ENCODE measurements at places on chromosomes 5 and 9. TPM values are rescaled to one million over a fixed set of nuclear protein-coding genes. Genes with fewer than 3 reads are reported as not detected.

The PCDHB9 gene
- 4.6 TPM for polyA plus RNA-seq

DNA sequence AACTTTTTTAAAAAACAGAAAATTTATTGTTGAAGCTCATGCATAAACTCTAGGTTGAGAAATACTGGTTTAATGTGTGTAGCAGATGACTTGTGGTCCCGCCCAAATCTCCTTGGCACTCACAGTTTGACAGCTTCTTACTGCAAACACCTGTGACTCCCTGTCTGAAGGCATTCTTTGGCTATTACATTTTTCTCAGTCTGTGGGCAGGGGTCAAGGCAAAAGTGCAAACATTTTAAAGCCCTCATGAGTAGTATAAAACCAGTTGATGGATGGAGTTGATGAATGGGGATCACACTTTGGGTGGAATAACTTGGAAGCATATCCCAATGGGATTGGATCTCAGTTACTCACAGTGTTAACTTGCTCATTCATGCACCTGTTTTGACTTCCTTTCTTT, 1007.0 kb upstream of the NUDT12 start:
- DNase-seq, result no peak

The ENHO gene
- 1.6 TPM for polyA plus RNA-seq

GRCh38 chr5:109349388-109349787, 60.4 kb downstream of the PJA2 start:
- DNase-seq, result no peak

- DNase-seq, result no peak
Measured at GRCh38 chr5:573206-573605, 38.9 kb upstream of the CEP72 start.

GRCh38 chr5:127838661-127839060, 135.5 kb downstream of the CCDC192 start:
- DNase-seq, result no peak

GRCh38 chr5:157708866-157709265, 22.4 kb upstream of the THG1L start:
- no peak for DNase-seq

- no peak for DNase-seq
Measured at GRCh38 chr9:117779760-117780159, 75.6 kb downstream of the TLR4 start.

GRCh38 chr5:33834334-33834733, 57.5 kb downstream of the ADAMTS12 start:
- DNase-seq, result no peak

- DNase-seq, result no peak
Measured at GRCh38 chr9:83445703-83446265, 92.4 kb downstream of the FRMD3 start.

DNA sequence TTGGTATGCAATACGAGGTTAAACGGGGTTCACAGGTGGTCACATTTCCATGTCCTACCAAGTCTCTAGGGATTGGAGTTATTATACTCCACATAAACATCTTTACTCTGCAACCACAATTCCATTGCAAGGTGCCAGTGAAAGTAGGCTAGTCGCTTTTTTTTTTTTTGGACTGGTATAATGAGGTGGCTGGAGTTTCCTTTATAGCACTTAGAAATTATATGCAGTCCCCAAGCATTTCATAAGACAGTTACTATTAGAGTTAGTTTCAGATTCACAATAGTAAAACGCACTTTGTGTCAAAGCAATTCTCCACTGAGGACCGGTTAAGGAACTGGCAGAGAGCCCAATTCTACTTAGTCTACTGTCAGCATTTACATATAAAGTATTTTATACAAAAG, 1.4 kb downstream of the MEF2C start:
- DNase-seq, result no peak

The GARNL3 gene
- 30.4 TPM for polyA plus RNA-seq

The PAEP gene
- not detected for polyA plus RNA-seq

The FST gene
- 37.9 TPM for polyA plus RNA-seq

DNA sequence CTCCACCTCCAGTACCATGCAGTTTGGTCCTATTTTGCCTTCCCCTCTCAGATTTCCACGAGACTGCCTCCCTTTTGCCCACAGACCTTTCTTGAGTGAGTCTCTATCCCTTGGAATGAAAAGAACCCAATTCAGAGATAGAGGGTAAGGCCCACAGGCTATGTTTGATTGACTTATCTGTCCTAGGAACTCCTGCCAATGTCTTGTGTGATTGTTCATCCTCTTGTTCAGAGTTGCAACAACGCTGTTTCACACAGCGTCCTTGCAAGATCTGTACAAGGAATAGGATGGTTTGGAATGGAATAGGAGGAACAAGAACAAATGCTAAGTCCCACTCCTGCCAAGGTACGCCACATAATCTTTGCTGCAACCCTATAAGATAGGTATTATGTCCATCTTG, 142.2 kb upstream of the ABCA1 start:
- DNase-seq, result no peak

DNA sequence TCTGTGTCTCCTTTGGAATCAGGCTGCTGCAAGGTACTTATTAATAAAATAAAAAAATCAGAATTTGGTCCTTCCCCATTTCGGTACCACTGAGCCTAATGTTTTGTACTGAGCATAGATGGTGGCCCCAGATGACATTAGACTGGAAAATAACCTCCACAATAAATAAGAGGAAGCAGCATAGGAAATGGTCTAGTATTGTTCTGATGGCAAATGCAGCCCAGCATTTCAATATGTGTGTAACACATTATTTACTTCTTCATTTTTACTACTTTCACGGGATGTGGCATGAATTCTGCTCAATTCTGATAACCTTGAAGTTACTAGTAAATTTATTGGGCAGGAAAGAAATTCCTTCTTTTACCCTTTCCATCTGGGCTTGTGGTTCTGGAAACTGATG, 295.6 kb downstream of the ADGRV1 start:
- no peak for DNase-seq

The LCN1 gene
- not detected for polyA plus RNA-seq

The NOXA1 gene
- 4.7 TPM for polyA plus RNA-seq

DNA sequence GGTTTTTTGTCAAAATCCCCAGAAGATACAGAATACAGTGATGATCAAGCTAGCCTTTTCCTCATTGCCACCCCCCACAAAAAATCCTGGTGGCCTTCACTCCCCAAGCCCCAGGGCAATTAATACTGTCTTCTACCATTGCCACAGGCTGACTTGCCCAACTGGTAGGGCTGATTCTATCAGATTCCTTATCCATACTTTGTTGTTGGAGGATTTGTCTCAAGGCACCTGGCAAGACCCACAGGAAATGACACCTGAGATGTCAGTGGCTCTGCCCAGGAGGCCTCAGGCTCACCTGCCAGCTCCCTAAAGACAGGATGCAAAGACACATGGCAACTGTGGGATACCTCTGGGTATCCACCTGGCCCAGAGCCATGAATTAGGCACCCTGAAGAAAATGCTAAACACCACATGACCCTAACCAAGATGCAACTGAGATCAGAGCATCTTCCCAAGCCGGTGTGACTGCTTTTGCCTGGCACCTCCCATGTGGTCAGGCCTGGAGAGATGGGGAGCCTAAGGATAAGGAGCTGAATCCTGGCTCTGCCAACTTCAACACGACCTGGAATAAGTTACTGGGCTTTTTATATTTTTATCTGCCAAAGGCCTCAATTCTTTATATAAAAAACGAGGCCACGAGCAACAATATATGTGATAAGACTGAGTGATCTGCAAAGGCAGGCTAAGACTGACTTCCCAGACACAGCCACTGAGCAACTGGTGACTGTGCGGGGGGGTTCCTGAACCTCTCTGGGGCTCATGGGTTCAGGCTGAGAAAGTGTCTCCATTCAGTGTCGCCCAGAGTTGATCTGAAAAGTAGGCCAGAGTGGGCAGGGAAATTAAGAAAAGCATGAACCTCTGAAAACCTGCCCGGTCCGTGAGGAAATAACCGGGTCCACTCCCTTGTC, 944 bp downstream of the ATOX1 start:
- no peak for DNase-seq

The HAVCR2 gene
- polyA plus RNA-seq, result 11.7 TPM

DNA sequence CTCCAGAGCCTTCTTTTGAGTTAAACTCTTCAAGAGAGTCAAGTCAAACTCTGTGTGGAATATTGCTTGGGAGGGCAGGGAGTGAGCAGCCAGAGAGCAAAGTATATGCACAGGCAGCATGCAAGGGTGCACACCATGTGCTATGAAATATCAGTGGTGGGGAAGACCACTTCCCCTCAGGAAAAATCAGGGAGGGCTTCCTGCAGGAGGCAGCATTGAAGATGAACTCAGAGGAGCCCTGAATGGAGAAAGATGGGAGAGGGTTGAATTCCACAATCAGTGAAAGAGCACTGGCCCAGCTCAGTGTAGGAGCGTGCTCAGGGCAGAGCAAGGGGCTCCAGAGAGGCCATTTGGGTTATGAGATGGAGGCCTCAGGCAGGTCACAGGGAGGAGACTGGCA, 41.9 kb downstream of the CCDC180 start:
- no peak for DNase-seq

The CENPP gene
- 6.5 TPM for polyA plus RNA-seq

GRCh38 chr5:176400382-176401156, 12.0 kb downstream of the HIGD2A start:
- no peak for DNase-seq
